ENCODE measurements at places on chromosomes 3 and 15. TPM values are rescaled to one million over a fixed set of nuclear protein-coding genes. Genes with fewer than 3 reads are reported as not detected.

Gene SLC28A2
- total RNA-seq, result not detected

Gene RBM15B
- 29.1 TPM for total RNA-seq

Gene CTXND1
- total RNA-seq, result not detected

Gene CPLX3
- not detected for total RNA-seq

GRCh38 chr15:60573936-60574335 lies 95.0 kb upstream of the ICE2 start:
- no peaks in the 10 kb centered on the region for H3K27me3 ChIP-seq
- H3K4me1 ChIP-seq, result peaks cover 11% of the 10 kb centered on the region
- no peaks in the 10 kb centered on the region for H3K36me3 ChIP-seq
- H3K4me3 ChIP-seq, result no peak overlapping the region
- no peak overlapping the region for H3K27ac ChIP-seq

DNA sequence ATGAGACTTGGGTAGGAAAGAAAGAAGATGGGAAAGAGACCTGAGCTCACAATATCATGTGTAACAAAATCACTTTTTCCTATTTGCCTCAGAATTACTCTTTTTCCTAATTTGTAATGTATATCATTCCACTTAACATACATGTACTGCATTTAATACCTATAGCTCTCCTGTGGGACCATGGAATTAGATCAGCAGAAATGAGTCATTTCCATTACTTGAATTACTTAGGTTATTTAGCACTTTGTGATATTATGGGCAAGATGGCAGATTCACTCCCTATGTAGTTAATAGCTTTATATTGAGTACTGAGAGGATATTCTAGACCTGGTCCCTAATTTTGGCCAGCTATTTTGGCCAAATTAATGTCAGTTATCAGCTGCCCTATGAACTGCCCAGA lies 70.5 kb downstream of the ZNF609 start:
- DNase-seq, result no peak
- no peak overlapping the region for H3K4me3 ChIP-seq
- H3K27ac ChIP-seq, result no peak overlapping the region
- H3K27me3 ChIP-seq, result no peaks in the 10 kb centered on the region
- peaks cover 10% of the 10 kb centered on the region for H3K4me1 ChIP-seq

- H3K4me1 ChIP-seq, result no peaks in the 10 kb centered on the region
- no peak for DNase-seq
- H3K27me3 ChIP-seq, result peaks cover 2% of the 10 kb centered on the region
- no peak overlapping the region for H3K27ac ChIP-seq
- H3K4me3 ChIP-seq, result no peak overlapping the region
Observed at GRCh38 chr15:94769089-94769488, 537.7 kb downstream of the MCTP2 start.

DNA sequence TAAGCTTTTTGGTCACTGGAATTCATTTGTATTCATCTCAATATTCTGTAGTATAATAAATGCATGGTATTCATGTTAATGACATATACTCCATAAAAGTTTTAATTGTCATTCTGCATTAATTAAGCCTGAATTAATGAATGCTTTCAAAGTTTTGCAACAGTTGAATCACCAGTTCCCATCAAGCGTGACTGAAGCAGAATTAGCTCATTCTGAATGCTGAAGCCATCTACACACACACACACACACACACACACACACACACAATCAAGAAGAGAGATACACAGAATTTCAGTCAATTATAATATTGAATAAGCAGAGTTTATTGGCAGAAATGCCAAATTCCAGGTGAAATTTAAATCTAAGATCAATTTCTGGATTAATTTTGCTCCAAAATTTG lies 252.1 kb upstream of the KCNMB2 start:
- DNase-seq, result no peak
- H3K27ac ChIP-seq, result no peak overlapping the region
- no peaks in the 10 kb centered on the region for H3K36me3 ChIP-seq
- H3K4me3 ChIP-seq, result no peak overlapping the region

GRCh38 chr3:54819946-54820345 lies 107.9 kb downstream of the LRTM1 start:
- peaks cover 28% of the 10 kb centered on the region for H3K27me3 ChIP-seq
- H3K4me3 ChIP-seq, result no peak overlapping the region

DNA sequence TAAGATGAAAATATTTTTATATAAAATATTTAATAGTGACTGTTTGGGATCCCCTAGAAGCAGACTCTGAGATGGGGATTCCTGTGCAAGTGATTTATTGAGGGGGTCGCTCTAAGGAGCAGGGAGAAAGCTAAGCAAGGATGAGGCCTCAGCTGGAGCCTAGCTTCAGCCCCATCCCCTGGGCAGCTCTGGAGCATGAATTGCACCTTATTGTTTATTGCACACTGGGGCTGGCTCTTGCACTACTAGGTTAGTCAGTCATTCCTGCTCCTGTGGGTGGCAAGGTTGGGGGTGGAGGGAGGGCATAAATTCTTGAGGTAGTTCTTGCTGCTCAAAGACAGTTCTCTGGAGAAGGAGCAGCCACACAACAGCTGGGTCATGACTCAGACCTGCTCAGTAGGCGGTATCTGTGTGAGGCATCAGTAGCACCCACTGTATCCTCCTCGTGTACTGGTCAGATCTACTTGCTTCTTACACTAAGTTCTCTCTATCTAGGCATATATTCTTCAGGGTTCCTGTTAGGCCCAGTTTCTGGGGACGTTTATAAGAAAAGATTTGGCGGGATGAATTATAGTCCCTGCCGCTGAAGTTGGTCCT lies 27.2 kb upstream of the TNFSF10 start:
- peak; percentile 79 for DNase-seq
- no peaks in the 10 kb centered on the region for H3K27me3 ChIP-seq
- no peak overlapping the region for H3K27ac ChIP-seq

DNA sequence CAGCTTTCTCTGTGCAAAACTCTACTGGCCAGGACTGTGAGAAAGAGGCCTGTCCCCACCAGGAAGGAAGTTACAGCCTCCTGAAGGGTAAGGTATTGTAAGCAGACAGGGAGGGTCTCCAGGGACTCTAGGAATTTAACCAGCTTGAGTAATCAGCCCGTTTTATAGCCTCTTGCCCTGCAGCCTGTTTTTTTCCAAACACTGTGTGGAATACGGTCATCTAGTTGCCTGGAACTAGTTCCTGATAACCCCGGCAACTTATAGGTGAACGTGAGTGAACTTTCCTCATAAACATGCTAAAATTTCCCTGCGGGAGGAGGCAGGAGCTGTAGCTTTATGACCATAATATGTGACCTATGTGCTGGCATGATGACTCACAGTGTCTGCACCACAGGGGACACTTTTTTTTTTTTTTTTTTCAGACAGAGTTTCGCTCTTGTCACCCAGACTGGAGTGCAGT lies 60.1 kb upstream of the DAZL start:
- H3K36me3 ChIP-seq, result no peaks in the 10 kb centered on the region
- H3K4me1 ChIP-seq, result peaks cover 19% of the 10 kb centered on the region
- peak overlapping the region; percentile 67 for H3K27ac ChIP-seq

DNA sequence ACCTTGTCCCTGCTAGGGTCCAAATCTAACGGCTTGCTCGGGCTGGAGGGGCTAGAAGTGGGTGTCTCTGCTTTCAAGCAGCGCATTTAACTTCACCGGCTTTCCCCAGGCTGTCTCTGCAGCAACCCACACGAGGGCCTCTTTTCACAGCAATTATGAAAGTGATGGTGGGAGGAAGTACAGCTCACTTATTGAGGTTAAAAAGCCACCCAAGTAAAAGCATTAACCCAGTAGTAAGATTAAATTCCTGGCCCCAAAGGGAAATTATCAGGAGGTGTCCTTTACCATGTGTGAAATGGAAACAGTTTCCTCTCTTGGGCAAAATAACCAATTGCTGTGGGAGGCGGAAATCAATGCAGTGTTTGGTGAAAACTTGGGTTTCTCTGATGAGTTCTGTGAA lies 41.1 kb downstream of the NGRN start:
- no peaks in the 10 kb centered on the region for H3K27me3 ChIP-seq
- no peak for DNase-seq

DNA sequence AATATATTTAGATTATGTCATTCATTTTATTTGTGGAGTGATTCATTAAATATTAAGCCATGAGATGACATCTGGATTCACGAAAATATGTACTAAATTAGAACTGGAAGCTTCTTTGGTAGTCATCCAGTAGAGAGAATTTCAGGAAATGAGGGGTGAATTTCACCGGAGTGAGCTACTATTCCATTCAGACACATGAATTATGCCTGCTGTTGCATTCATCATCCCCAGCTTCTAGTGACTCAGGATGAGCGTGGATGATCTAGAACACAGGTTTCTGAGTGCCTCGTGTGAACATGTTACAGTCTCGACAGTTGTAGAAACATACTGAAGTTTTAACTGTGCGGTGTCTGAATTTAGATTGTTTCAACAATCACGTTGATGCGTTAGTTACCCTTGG lies 42.9 kb upstream of the GABRG3 start:
- no peak overlapping the region for H3K27ac ChIP-seq
- DNase-seq, result no peak
- no peaks in the 10 kb centered on the region for H3K36me3 ChIP-seq
- H3K27me3 ChIP-seq, result no peaks in the 10 kb centered on the region
- H3K4me3 ChIP-seq, result no peak overlapping the region

Data from PC-9 (cell line).